ENCODE measurements at places on chromosomes 16 and 17. TPM values are rescaled to one million over a fixed set of nuclear protein-coding genes. Genes with fewer than 3 reads are reported as not detected.

Gene TNFRSF12A
- total RNA-seq: 25.3 TPM

GRCh38 chr17:76079956-76080767, 1.2 kb downstream of the ZACN start:
- DNase-seq: no peak

DNA sequence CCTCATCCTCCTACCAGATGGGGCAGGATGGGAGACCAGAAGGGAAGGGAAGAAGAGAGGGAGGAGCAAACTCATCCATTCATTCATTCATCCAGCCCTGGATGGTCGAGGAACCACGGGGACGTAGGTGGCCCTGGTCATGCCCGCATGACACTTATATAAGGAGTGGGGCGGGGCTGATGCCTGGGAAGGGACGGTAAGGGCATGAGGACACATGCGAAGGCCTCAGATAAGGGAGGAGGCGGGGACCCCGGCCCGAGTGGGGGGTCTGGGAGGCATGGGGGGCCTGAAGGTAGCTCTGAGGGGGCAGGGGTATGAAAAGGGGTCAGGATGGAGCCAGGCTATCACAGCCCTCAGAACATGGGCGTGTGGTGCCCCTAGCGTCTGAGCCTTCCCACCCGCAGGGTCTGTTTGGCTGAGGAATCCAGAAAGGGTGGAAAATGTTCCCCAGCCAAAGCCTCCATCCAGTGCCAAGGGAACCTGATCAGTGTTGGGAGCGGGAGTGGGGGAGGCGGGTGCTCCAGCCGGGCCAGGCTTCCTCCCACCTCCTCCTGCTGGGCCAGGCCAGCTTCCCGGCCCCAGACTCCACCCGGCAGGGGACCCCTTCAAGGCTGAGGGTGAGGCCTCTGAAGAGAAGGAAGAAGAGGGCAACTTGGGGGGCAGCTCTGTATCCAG, 17.6 kb upstream of the CD79B start:
- no peak for DNase-seq

GRCh38 chr17:17732444-17732843, 51.2 kb downstream of the RAI1 start:
- DNase-seq: no peak

DNA sequence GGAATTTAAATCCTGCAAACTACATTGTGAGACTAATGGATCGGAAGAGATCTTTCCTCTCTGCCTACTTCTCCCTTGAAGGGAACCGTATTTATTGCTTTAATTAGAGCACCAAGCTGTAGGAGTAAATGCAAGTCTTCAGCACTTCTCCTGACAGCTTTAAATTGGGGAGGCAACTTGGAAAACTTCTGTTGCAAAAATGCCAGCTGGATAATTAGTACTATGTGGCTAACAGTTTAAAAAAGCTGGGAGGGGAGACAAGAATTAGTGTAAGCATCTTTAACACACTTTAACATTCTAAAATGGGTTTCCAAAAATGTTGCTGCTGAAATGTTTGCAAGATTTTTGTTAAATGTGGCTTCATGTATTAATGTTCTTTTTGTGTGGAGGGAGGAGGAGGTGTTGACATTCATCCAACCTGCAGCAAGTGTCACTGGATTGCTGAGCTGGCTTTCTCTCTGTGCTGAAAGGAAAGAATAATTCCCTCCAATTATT, 108.5 kb downstream of the PCTP start:
- DNase-seq: no peak

- DNase-seq: peak; percentile 42
These were observed 70.5 kb downstream of the RBBP6 start for GRCh38 chr16:24609740-24610415.

GRCh38 chr16:55912022-55912421, 36.8 kb upstream of the CES5A start:
- DNase-seq: no peak

GRCh38 chr16:27907457-27907972, 156.0 kb downstream of the GSG1L start:
- no peak for DNase-seq
